ENCODE measurements at places on chromosomes 1 and 21.

- DNase-seq = no peak
Observed at GRCh38 chr1:180094705-180095295, 59.9 kb upstream of the QSOX1 start.

DNA sequence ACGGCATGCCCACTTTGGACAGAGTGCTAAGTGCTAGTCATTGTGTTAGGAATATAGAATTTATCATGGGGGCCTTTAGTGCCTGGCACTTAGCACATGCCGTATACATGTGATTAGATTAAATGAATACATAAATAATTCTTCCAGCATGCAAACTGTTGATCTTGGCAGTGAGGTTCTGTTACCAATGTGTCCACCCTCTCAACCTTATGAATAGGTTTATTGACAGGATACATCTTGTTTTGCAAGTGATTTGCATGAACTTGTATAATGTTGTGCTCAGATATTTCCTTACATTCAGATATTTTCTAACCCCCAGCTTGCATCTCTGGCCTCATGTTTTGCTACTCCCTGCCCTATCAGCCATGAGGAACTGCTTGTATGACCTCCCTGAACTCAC is 60.3 kb upstream of the ZNF648 start:
- DNase-seq = no peak

DNA sequence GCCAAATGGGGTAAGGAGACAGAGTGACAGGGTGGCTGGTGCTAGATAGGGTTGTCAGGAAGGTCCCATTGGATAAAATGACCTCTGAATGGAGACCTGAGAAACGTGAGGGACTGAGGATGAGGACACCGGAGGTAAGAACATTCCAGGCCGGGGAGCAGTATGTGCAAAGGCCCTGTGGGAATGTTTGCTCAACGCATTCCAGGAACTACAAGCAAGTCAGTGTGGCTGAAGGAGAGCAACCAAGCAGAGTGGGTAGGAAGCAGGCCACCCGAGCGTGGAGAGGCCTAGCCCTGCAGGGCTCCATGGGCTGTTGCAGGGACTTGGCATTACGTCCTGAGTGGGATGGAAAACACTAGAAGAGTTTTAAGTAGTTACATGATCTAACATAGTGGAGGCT is 185.6 kb downstream of the ZBTB18 start:
- no peak for DNase-seq

DNA sequence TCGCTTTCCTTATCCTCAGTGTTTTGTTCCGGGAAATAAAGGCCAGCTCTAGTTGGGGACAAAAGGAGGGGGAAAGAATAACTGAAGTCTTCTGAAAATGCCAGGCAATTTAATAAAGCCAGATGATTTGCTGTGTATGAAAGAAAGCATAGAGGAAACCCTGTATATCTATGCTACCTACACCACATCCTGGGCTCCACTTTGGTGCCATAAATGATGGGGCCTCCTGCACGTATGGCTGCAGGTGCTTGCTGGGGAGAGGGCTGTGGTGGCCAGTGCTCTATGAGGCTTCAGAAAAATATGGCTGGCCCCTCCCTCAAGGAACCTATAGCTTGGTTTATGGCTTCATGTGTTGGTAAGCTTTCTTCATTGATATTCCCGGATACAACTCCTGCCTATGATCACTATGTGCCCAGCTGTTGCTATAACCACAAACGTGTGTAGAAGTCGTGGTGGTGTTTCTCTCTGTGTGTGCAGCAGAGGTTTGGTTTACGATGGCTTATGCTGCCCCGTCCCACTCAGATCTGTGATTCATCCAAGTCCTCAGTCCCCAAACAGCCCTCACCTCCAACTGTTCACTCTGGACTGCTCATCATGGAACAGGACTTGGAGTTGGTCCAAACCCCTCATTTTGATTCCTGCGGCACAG is 59.5 kb downstream of the BACE2 start:
- no peak for DNase-seq

- no peak for DNase-seq
Observed at GRCh38 chr1:113732802-113733201, 26.5 kb downstream of the PHTF1 start.

DNA sequence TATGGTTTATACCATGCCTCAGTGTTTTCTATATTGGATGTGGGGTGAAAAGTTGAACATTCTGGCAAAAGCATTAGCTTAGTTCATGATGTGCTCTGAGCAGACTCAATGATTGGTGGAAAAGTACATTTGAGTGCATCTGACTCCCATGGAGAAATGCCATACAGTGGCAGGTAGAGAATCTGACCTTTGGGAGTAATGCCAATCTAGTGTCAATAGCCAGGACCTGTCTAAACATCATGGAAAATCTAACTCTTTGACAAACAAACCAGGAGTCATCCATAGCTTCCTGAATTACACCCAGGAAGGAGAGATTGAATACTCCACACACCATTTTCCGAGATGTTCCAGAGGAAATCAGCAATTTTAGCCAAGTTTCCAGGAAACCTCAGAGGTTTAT is 51.0 kb downstream of the XCL1 start:
- DNase-seq = no peak

DNA sequence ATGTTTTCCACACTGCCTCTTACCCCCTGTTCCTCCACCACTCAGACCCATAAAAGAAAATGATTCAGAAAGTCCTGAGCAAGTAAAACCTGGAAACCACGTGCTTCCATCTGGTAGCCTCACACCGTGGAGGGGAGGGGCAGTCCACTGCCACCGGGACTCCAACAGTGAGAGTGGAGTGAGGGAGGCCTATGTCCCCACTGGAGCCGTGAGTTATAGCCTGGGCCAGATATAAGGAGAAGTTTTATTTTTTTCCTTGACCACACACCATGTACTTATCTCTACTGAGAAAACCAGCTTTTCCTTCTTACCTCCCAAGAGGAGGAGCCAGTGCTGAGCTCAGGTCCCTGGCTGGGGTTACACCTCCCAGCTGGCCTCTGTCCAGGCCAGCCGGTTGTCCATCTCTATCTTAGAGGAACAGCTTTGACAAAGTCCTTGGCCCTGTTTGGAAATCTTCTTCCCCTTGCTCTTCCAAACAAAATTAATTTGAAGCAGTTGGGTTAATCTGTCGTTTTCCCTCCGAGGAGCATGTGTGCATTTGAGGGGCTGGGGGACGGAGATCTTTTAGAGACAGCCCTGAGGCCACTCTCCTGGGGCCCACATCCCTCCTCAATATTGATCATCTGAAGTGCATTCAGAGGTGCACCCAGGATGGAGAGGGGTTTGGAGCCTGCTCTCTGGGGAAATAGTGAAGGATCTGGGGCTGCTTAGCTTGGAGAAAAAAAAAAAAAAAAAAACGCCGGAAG is 49.1 kb upstream of the SERBP1 start:
- DNase-seq = no peak

DNA sequence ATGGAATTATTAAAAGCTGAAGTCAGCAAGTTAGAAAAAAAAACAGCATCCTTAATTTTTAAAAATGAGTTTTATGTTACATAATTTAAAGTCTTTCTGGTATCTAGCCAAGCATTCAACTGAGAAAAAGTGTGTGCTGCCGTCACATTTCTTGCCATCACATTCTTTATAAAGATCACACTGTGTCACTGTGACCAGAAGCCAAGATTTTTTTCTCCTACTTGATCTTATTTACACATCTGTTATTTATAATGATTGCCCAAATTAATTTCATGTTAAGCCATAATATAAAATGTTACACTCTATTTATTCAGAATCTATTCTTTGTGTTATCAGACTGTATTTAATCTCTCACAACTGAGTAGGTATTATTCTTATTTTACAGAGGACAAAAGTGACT is 1603.7 kb downstream of the PLA2G4A start:
- no peak for DNase-seq

DNA sequence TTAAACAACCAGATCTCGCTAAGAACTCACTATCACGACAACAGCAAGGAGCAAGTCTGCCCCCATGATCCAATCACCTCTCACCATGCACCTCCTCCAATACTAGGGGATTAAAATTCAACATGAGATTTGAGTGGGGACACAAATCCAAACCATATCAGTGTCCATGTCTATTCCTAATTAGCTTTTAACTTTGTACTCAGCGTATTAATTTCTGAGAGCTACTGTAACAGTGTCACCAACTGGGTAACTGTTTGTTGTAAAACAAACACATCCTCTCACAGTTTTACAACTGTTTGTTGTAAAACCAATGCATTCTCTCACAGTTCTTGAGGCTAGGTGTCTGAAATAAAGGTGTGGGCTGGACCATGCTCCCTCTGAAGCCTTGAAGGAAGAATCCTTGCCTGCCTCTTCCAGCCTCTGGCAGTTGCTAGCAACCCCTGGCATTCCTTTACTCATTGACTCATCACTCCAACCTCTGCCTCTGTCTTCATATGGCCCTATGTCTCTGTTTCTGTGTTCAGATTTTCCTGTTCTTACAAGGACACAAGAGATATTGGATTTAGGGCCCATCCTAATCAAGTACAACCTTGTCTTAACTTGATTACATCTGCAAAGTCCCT is 121.2 kb downstream of the LTN1 start:
- no peak for DNase-seq

GRCh38 chr1:156859523-156860112 is 701 bp upstream of the INSRR start:
- no peak for DNase-seq

- no peak for DNase-seq
Observed at GRCh38 chr1:52444463-52444862, 40.1 kb downstream of the PRPF38A start.

- DNase-seq = no peak
Observed at GRCh38 chr1:162878000-162878596, 17.1 kb upstream of the CCDC190 start.

DNA sequence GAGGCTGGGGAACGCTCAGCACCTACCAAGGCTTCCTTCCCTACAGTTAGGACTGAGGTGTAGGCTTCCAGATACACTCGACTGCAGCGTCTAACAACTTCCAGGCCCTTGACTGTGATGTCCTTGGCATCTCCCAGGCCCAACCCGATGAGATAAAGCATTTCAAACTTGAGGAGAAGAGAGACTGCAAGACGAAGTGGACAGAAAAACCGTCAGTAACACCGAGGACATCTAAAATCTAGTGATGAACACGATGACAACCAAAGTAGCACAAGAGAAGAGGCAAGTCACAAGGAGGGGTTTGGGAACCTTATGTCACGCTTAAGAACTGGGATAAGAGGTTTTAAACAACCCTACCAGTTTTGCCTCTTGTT is 314 bp downstream of the DPH5 start:
- no peak for DNase-seq

GRCh38 chr1:244096066-244096610 is 45.1 kb downstream of the ZBTB18 start:
- DNase-seq = no peak

DNA sequence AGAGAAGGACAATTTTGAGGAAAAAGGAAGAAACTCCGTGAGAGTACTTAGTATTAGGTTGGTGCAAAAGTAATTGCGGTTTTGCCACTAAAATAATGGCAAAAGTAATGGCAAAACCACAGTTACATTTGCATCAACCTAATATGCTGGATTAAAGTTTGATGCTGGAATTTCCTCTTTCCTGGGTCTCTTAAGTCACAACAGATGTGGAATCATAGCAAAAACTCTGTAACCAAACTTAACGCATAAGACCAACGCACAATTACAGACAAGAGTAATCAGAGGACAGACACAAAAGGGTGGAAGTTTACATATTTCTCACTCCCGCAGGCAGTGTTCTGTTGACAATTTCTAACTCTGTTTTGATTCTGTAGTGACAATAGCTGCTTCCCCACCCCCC is 182.4 kb downstream of the BACH1 start:
- no peak for DNase-seq

DNA sequence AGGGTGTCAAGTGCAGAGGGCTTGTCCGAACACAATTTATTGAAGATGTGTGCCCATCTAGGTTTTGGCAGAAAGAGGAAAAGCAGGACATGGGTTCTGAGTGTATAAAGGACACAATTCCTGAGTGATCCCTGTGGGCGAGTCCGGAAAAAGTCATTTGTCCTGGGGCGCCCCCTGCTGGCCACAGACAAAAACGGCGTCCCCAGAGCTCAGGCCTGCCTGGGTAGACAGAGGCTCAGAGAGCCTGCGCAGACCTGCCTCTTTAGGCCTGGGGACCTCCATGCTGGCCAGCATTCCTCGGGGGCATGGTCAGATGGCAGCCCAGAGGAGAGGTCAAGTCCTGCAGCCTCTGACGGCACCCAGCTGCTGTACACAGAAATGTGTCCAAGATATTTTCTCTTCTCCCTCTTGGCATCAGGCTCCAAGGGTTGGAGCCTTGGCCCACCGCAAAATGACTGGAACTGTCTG is 65.5 kb upstream of the LRP8 start:
- peak; percentile 51 for DNase-seq

DNA sequence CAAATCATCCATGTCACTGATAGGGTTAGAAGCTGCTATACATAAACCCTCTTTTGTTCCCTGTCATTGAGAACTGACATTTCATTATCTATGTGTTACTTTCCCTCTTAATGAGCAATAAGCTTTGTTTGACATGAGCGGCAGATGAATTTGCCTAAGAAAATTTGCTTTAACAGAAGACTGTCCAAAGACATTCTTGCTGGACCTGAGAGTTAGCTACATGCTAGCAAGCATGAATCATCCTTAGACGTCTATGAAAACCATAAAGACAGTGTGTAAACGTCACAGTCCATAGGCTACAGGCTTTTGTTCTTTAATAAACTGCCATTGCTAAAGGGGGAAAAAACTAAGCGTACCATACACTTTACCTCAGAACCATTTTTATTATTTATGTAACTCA is 73.1 kb downstream of the TNFSF4 start:
- no peak for DNase-seq

GRCh38 chr1:182677397-182678098 is 6.8 kb downstream of the RGS8 start:
- DNase-seq = no peak

GRCh38 chr1:942411-942821 is 16.6 kb downstream of the NOC2L start:
- no peak for DNase-seq

DNA sequence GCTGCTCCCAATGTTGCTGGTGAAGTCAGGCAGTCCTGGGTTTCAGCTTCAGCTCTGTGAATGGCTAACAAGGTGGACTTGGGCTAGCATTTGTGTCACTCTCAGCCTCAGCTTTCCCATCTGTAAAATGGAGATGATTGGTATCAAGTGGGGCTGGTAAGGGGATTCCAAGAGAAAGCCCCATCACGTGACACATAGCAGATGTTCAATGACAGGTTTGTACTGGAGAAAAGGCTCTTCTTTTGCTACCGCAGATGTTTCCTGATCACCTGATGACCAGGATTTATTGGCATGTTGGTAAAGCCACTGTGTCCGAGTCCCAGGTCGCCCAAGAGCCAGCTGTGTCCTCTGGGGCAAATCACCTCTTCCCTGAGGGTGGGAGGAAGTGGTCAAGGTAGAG is 335.0 kb downstream of the MATN1 start:
- DNase-seq = no peak

- no peak for DNase-seq
Observed at GRCh38 chr1:21198929-21199328, 22.2 kb upstream of the EIF4G3 start.
